Suppressor macrophage treated with lipopolysaccharide for 4 hours (primary cell): ENCODE measurements at places on chromosomes 4 and X.

GRCh38 chrX:47623540-47624027 lies 3.9 kb upstream of the SYN1 start:
- peak; percentile 58 for DNase-seq

DNA sequence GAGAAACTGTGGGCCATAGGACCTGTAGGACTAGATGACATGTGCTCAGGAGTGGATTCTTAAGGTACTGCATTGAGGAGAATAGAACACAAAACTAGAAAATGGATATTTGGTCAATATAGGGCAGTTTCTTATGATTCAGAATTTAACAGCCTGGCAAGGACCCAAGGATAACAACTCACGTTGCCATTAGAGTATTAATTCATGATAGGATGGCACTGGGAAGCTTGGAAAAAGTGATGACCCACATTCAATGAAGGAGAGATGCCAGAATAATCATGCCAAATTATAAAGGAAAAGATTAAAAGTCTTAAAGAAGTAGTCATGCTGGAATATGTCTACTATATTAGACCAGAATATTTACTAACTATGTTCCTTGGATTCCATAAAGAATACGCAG lies 594.5 kb downstream of the ANKRD50 start:
- no peak for DNase-seq

- DNase-seq, result peak; percentile 97
These were observed 50.3 kb upstream of the ENPP6 start for GRCh38 chr4:184267673-184268583.

- no peak for DNase-seq
These were observed 77.9 kb downstream of the CXXC4 start for GRCh38 chr4:104416725-104417356.
